Foreskin keratinocyte (primary cell): ENCODE measurements at places on chromosomes 1 and 21. TPM values are rescaled to one million over a fixed set of nuclear protein-coding genes. Genes with fewer than 3 reads are reported as not detected.

CXADR gene
- total RNA-seq, result 18.3 and 19.9 TPM in 2 replicates

RER1 gene
- 140 and 161 TPM in 2 replicates for total RNA-seq

TSACC gene
- 0.60 and 0.82 TPM in 2 replicates for total RNA-seq

ERICH3 gene
- not detected in 2 replicates for total RNA-seq

SRGAP2B gene
- total RNA-seq, result 20.6 and 26.9 TPM in 2 replicates

FYB2 gene
- not detected in 2 replicates for total RNA-seq

OR10T2 gene
- not detected in 2 replicates for total RNA-seq

CASQ1 gene
- total RNA-seq, result not detected in 2 replicates
